Temporal lobe (tissue), 4 donors: ENCODE measurements at places on chromosomes 2 and 18. TPM values are rescaled to one million over a fixed set of nuclear protein-coding genes. Genes with fewer than 3 reads are reported as not detected.

The GRHL1 gene
- 3.2 TPM for total RNA-seq

The GAREM1 gene
- total RNA-seq, result 38.1 TPM

The REG3G gene
- not detected for total RNA-seq

The RSAD2 gene
- 2.0 TPM for total RNA-seq

The YWHAQ gene
- total RNA-seq, result 517 TPM

The CDH2 gene
- 150 TPM for total RNA-seq

The SCN1A gene
- total RNA-seq, result 16.0 TPM

The TSPYL6 gene
- under 0.01 TPM for total RNA-seq

The LMAN1 gene
- 41.1 TPM for total RNA-seq

The NAT8 gene
- total RNA-seq, result not detected

The IL36B gene
- total RNA-seq, result not detected

The TNFAIP6 gene
- 0.25 TPM for total RNA-seq

The GCA gene
- total RNA-seq, result 19.4 TPM

The FSHR gene
- not detected for total RNA-seq

The MERTK gene
- 3.7 TPM for total RNA-seq

The KIAA2012 gene
- 0.98 TPM for total RNA-seq

The SULT1C3 gene
- not detected for total RNA-seq

The COL4A3 gene
- 0.49 TPM for total RNA-seq

The TNFRSF11A gene
- total RNA-seq, result under 0.01 TPM

The HOXD9 gene
- total RNA-seq, result not detected

The LONRF2 gene
- 70.8 TPM for total RNA-seq

The DYNAP gene
- not detected for total RNA-seq

The KYNU gene
- under 0.01 TPM for total RNA-seq

The COL6A3 gene
- 20.4 TPM for total RNA-seq

The METTL21A gene
- 11.1 TPM for total RNA-seq

The EMILIN2 gene
- 3.0 TPM for total RNA-seq

The GNAL gene
- 80.6 TPM for total RNA-seq
